ENCODE measurements at places on chromosomes 2 and 18. TPM values are rescaled to one million over a fixed set of nuclear protein-coding genes. Genes with fewer than 3 reads are reported as not detected.

HOXD8 gene
- total RNA-seq: 3.7 TPM

OXER1 gene
- 0.58 TPM for total RNA-seq

KLHL29 gene
- 22.0 TPM for total RNA-seq

SP5 gene
- not detected for total RNA-seq

SERPINB10 gene
- total RNA-seq: not detected

ALLC gene
- total RNA-seq: not detected

LONRF2 gene
- total RNA-seq: 37.9 TPM

ZNF397 gene
- total RNA-seq: 26.2 TPM
